ENCODE measurements at places on chromosomes 4 and X.

DNA sequence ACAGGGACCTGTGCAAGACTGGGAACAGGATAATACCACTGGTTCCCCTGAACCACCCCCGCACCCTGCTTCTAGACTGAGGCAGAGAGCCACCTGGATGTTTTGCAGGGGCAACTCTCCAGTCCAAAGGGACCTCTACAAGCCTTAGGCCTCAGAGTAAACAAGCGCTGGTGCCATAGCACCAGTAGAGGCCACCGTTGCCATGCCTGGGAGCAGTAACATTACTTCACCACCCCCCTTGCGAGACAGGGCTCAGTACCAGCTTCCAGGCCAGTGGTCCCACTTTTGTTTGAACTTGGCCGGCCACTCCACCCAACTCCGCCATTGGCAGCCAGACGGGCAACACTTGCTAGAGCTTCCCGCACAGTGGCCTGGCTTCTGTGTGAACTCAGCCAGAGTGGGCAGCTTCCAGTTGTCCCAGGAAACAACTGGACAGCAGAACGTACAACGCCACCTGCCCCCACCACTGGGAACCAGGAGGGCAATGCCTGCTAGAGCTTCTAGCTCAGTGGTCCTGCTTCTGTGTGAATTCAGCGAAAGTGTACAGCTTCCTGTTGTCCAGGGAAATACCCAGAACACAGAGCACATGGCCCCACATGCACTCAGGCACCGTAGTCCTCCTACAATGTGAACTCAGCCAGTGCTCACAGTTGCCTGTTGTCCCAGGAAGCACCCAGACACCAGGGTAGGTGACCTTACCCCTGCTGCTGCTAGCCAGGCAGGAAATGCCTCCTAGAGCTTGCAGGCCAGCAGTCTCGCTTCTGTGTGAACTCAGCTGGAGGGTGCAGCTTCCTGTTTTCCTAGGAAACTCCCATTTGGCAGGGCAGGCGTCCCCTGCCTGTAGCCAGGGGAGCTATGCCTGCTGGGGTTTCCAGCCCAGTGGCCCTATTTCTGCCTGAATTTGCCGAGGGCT is 39.9 kb upstream of the PCDH19 start:
- peak; percentile 60 for DNase-seq

GRCh38 chr4:159497936-159498335 is 395.1 kb downstream of the RAPGEF2 start:
- DNase-seq: no peak

GRCh38 chrX:1249101-1249887 is 19.3 kb upstream of the CSF2RA start:
- DNase-seq: peak; percentile 98

- DNase-seq: no peak
Observed at GRCh38 chrX:32571579-32571978, 639.8 kb downstream of the DMD start.

DNA sequence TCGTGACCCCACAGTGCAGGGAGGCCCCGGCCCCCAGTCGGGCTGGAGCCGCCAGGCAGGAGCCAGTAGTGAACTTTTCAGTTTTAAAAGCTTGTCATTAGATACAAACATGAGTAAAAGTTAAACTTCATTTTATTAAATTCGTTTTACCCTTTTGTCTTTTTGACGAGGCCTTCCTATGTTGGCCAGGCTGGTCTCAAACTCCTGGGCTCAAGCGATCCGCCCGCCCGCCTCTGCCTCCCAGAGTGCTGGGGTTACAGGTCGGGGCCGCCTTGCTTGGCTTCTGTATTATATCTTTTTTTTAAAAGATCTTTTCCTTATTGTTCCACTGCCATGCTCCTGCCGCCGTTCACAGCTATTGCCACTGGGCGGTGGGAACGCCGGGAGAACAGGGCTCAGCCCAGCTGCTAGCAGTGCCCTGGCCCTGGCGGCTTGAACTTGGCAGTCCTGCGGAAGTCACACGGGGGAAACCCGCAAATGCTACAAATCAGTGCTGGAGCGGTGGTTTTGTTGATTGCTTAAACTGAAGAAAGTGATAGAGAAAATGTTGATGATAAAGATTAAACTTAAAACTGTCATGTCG is 968 bp upstream of the NELFA start:
- peak; percentile 76 for DNase-seq

- peak; percentile 62 for DNase-seq
Observed at GRCh38 chrX:149286940-149287349, 218.2 kb downstream of the IDS start.

- DNase-seq: peak; percentile 74
Observed at GRCh38 chr4:183256756-183257385, 63.2 kb downstream of the CLDN22 start.

GRCh38 chr4:2660596-2661211 is 95.4 kb downstream of the TNIP2 start:
- no peak for DNase-seq

DNA sequence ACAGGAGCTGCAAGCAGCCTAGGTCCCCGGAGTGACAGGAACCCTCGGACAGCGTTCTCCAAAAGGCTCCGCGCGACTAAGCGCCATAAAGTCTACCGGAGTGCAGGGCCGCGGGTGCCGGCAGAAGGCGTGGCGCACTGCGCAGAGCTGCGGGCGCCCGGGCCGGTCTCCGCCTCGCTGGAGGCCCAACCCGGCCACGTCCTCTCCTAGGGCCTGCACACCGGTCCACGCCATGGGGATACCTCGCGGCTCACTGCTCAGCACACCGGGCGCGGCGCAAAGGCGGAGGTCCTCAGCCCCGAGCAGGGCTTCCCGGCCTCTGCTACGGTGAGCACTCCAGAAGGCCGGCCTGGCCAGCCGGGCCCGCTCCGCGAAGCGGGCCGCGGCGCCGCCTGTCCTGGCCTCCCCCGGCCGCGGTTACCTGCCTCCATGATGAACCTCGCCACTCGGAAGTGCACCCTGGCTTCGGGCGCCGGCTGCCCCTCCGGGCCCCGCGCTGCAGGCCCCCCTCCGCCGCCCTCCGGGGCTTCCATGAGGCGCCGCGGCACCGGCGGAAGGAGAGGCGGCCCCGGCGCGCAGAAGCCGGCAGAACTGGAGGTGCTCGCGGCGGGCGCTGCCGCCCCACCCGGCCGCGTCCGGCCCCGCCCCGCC is at the start of gene CCNQ:
Gene CCNQ (minus strand): TSS at position 599 of the 651 bp plus-strand sequence. CDS start 66 bp downstream, at position 533.
- DNase-seq: peak; percentile 57

DNA sequence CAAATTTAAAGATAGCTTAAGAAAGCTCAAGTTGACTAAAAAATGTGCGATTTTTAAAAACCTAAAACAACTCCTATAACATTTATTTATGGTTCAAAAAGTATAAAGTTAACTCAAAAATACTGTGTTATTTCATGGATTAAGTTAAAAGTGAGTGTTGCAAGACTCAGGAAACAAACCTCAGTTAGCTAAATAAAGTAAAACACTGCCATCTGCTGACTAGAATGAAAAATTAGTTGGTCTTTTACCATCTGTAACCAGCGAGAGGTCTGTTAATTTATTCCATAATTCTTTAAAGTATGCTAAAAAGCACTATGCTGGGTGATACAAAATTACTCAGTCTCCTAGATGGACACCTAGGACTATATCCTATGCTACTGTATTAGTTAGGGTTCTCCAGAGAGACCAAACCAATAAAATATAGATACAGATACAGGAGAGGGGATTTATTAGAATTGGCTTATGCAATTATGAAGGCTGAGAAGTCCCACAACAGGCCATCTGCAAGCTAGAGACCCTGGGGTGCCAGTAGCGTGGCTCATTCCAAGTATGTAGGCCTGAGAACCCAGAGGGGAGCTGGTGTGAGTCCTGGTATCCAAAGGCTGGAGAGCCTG is 4.9 kb upstream of the WDFY3 start:
- no peak for DNase-seq

- DNase-seq: no peak
Observed at GRCh38 chr4:137015426-137016409, 516.6 kb downstream of the PCDH18 start.

- DNase-seq: no peak
Observed at GRCh38 chrX:40761762-40762161, 26.4 kb upstream of the MED14 start.

DNA sequence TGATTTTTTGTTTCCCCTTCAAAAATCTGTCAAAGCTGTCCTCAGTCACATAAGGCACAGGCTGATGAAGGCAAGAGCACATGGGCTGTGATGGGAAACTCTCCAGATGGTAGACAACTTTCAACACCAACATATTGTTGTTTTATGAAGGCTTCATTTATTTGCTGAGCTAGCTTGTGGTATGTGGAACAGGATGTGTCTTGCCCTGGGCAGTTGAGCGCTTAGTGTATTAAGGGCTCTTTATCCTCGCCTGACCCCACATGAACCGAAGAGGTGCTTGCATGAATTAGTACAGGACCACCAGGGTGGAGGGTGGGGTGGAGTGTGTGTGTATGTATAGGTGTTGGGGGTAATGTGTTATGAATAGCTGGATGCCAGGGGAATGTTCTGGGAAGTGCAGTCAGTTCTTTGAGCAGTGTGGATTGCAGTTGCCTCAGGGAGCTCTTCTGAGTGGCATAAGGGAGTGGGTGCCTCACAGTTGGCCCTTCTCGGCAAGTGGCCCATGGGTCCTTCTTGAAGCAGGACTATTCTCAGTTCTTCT is 103.1 kb downstream of the PHEX start:
- peak; percentile 71 for DNase-seq

DNA sequence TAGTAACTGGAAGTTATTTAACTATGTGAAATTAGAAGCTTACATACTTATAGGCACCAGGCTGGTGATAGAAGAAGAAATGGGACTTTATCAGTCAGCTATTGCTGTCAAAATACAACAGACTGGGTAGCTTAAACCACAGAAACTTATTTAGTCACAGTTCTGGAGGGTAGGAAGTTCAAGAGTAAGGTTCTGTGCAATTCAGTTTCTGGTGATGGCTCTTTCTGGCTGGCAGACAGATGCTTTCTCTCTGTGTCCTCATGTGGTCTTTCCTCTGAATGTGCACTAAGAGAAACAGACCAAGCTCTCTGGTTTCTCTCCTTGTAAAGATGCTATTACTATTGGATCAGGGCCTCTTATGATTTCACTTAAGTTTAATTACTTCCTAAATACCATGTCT is 92.1 kb upstream of the ANKRD50 start:
- no peak for DNase-seq

GRCh38 chr4:7817877-7818398 is 121.7 kb downstream of the AFAP1 start:
- no peak for DNase-seq

GRCh38 chrX:11351375-11352295 is 58.4 kb downstream of the AMELX start:
- peak; percentile 51 for DNase-seq

- DNase-seq: no peak
Observed at GRCh38 chr4:123353656-123354055, 42.9 kb upstream of the SPRY1 start.

GRCh38 chr4:76589402-76589801 is 154.4 kb downstream of the SHROOM3 start:
- DNase-seq: peak; percentile 87

- no peak for DNase-seq
Observed at GRCh38 chr4:23429497-23429896, 460.4 kb downstream of the PPARGC1A start.

- no peak for DNase-seq
Observed at GRCh38 chrX:78119521-78120227, 15.6 kb downstream of the PGK1 start.

- DNase-seq: no peak
Observed at GRCh38 chrX:37846141-37846540, 1.2 kb downstream of the DYNLT3 start.

DNA sequence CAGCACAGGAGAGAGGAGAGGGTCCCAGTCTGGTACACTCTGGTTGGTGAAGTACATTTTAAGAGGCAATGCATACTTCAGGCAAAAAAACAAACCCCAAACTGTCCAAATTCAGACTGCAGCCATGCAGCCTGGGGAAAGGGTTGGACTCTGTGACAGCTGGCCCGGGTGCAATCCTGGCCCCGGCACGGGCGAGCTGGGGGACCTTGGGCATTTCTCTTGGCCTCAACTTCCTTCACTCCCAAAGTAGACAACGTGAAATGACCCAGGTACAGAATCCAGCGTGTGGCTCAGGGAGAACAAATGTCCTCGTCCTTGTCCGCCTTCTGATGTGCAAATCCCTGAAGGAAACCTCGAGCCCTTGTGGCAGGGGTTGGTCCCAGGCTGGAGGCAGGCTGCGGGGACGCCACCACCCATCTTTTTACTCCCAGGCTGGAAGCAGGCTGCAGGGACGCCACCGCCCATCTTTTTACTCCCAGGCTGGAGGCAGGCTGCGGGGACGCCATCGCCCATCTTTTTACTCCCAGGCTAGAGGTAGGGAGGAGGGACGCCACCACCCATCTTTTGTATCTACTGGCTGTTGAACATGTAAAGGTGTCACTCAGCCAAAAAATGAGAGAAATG is 62.3 kb downstream of the ACOX3 start:
- no peak for DNase-seq

DNA sequence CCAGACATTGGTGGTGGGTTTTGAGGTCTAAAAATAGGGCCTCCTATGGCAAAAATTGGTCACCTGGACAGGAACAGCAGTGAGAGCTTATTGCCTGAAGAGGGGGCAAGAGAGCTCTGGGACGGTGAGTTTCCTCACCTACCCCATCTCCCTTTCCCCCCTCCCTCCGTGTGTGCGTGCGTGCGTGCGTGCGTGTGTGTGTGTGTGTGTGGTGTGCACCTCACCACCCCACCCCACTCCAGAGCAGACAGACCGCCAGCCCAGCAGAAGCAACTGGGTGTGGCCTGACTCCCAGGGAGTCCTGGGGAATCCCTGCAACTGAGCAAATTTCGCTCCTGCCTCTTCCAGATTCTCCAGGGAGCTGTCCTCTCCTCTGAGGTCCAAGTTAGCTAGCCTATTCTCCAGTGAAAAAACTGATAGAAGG is 44.7 kb downstream of the PRPS1 start:
- DNase-seq: peak; percentile 89

DNA sequence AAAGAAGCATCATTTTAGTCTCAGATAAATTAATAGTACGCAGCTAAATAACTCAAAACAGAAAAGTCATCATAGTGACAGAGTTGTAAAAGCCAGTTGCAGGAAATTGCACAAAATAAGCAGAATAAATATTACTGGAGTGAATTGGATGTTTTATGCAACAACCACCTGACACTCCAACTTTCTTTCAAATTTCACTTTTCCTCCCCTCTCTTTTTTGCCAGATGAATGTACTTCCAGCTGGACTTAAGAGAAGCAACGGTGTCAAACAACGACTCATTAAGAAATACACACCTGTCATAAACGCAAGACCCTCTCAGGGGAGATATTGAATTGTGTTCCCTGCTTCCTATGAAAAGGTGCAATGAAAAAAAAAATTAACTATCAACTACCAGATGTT is 120.2 kb upstream of the HCCS start:
- no peak for DNase-seq

All from islet precursor cell (in vitro differentiated cells).